ENCODE measurements at places on chromosomes 6 and 20.

DNA sequence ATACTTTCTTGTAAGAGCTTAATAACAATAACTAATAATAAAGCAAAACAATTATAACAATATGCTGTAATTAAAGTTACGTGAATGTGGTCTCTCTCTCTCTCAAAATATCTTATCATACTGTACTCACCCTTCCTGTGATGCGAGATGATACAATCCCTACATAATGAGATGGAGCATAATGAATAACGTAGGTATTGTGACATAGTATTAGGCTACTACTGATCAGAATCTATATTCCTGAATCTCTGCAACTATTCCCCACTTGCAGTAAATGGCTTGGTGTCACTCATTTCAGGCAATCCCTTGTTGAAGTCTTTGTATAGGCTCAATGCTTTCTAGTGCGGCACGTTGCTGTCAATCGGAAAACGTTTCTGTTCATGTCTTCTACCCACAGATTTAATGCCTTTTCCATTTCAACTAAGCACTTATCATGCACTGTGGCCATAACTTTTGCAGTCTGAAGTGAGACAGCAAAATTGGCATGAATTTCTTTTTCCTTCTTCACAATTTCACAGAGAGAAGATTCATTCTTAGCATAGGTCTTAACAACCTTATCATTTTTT lies 32.3 kb downstream of the MOXD1 start:
- no peak for DNase-seq

GRCh38 chr20:47561603-47562583 lies 60.2 kb downstream of the NCOA3 start:
- DNase-seq, result no peak

DNA sequence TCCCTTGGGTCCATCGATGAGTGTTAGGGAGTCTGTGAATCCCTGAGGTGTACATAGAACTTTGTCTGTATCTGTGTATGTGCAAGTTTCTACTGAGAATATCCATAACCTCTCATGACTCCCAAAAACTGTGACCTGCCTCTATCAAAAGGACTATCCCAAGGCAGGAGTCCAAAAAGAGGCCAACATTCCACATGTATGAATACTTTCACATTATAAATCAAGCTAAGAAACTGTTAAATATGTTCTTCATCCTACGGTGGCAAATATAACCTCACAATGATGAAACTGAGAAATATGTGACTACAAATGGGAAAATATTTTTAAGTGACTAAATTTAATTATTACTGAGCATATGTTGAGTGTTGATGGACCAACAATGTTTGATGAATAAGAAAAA lies 16.1 kb upstream of the STX11 start:
- DNase-seq, result no peak

- DNase-seq, result no peak
Observed at GRCh38 chr6:21381331-21381963, 212.1 kb upstream of the SOX4 start.

DNA sequence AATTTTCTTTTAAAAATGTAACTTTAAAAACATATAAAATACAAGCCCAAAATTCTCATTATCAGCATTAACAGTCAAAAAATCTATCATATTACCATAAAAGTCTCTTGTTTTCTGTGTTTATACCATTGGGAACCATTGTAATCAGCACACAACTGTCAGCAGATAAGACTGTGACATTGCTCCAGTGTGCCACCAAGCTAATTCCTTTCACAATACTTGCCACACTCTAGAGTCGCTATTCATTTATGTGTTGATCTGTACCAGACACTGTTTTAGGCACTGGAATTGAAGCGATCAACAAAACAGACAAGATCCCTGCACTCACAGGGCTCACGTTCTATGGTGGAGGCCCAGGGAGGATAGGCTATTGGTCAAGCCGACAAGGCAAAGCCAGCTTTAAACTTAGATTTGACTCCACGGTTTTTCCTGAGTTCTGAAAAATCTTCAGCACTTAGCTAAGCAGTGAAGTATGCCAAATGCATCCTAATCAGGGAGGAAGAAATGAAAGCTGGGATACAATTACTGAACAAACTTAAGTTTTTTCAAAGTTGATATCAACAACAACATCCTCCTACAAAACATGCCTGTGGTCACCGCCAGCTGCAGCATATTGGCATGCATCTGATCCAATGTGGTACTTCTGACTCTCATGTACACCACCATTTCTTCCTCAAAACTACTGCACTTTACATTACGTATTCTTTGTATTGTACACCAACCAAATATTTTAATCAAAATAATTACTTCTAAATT lies 60.5 kb downstream of the GMDS start:
- DNase-seq, result no peak

GRCh38 chr20:6611911-6612605 lies 155.4 kb upstream of the BMP2 start:
- no peak for DNase-seq

DNA sequence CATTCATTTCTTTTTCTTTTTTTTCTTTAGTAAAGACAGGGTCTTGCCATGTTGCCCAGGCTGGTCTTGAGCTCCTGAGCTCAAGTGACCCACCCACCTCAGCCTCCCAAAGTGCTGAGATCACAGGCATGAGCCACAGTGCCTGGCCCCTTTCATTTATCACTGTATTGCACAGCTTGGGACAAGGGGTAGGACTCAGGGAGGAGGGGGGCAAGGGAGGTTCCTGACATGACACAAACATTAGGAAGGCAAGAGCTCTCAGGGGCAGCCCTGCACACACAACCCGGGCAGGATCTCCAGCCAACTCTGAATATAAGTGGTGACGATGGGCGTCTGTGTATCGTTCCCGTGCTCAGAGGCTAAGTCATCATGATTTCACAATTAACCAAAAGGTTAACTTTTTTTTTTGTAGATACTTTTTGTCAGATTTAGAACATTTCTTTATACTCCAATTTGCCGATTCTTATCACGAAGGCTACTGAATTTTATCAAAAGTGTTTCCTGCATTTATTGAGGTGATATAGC lies 19.9 kb downstream of the SLC2A4RG start:
- no peak for DNase-seq

DNA sequence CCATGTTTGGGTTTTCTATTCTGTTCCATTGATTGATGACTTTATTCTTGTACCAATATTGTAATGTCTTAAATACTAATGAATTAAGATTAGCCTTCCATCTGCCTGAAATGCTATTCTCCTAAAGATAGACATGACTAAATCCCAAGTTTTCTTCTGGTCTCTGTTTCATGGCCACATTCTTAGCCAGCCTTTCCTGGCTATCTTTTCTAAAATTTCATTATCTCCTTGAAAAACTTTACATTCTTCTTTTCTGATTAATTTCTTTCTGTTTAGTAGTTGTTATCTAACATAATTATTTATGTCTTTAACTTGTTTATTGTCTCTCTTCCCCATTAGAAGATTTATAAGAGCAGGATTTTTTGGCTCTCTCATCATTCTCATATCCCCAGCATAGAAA lies 4.4 kb upstream of the PRIM2 start:
- no peak for DNase-seq

DNA sequence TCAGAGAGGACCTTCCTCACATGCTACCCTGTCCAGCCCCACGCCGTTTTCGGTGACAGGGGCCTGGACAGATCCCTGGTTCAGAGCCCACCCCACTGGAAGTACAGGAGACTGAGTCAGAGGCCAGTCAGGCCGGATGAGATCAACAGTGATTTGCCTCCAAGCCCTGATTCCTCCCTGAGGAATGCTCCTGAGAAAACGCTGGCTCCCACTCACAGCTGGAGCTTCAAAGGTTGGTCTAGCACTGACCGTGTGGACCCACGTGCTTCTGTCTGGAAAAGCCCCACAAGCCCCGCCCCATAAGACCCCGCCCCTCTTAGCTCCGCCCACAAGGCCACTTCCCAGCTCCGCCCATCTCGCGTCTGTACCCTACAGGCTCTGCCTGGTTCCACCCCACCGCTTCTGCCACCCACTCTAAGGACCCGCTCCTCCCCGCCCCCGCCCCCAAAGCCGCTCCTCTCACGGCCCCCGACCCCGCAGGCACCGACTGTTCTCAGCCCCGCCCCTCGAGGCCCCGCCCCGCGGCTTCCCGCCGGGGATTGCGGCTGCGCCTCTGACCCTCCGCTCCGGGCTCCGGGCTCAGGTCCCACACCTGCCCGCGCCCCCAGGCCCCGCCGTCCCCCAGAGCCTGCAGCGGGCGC lies 64.9 kb upstream of the BHLHE23 start:
- DNase-seq, result no peak

Data from gastrocnemius medialis (tissue), 4 donors.